ENCODE measurements at places on chromosomes 6 and 20.

GRCh38 chr20:48437146-48437545, 390.7 kb downstream of the PREX1 start:
- DNase-seq: no peak

DNA sequence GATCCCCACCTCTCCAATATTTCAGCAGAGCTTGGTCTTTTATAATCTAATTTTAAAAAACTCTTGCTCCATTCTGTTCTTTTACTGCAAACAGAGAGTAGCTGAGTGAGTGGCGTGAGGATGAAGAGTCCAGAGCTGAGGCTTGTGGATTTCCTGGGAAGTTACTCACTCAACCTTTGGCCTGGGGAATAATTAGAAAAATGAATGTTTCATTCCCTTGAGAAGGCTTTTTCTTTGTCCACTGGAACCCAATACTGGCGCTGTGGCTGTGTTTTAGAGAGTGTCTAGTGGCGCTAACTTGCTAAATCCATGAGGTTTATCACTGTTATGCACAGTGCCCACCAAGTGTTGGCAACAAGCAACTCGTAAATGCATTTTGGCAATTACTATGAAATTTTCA, 251.5 kb downstream of the HIVEP2 start:
- no peak for DNase-seq

GRCh38 chr6:34390531-34391472, 1.7 kb downstream of the NUDT3 start:
- DNase-seq: no peak

DNA sequence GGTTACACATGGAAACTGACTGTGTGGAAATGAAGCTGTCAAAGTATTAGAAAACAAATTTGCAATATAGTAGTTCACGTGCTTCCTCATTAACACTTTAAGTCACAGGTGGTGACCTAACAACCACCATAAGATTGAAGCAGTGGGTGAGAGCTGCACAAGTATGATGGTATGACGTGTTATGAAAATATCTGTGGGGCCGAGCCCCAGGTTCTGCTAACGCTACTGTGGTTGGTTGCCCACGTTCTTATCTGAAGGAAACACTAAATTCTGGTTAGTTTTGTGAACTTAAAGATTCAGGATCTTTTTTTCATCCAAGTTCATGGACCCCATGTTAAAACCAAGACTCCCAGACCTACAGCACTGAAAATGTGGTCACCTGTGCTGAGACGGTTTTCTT, 243.0 kb upstream of the RIN2 start:
- DNase-seq: no peak

DNA sequence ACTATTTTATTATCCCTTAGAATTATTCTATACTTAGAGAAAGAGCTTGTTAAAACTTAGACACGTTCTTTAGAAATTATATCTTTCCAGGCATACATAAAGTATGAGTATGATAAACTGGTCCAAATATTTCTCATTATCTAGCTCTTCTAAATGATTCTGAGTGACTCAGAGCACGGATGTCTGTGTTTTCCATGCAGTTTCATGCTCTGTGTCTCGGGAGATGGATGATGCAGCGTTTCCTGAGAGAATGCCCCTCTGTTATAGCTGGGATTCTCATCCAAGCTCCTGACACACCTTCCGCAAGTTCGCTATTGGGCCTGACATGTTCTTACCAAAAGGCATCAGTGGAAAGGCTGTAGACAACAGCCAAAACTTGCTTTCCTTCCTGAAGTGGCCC, 19.3 kb downstream of the SIRT5 start:
- no peak for DNase-seq

DNA sequence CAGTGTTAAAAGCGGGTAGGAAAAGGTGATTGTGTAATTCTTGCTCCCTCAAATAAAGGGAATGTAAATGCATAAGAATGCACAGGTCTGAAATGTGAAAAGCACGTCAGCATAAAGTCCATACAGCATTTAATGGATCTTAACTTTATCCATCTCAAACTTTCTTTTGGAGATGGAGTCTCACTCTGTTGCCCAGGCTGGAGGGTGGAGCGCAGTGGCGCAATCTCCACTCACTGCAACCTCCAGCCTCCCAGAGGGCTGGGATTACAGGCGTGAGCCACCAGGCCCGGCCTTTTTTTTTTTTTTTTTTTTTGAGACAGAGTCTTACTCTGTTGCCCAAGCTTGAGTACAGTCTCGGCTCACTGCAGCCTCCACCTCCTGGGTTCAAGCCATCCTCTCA, 33.4 kb downstream of the RNASET2 start:
- no peak for DNase-seq

DNA sequence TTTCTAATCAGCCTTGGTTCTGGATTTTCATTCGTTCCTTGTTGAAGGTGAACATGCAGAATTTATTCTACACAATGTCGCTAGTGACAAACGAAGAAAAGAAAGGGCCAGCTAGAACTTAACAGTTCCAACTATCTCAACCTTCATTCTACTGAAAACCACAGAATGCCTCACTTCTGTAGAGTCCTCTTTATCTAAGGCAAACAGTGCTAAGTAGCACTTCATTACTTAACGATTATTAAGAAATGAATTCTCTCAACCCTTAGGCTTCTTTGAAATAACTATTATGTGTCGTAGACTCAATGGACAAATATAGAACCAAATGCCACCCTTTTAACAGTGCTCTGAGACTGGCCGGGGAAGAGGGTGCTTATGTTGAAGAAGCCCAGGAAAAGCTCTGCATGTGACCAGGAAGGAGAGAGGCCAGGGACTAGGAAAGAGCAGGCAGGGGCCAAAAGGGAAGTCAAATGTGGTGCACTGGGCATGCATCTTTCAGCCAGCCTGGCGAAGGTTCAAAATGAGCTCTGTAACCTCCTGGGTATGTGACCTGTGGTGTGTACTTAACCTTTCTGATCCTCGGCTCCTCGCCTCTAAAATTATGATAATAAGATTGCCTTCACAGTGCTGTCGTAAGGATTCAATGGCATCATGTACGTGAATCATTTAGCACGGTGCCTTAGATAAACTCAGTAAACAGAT, 55.4 kb upstream of the BMP2 start:
- no peak for DNase-seq

- DNase-seq: no peak
These were observed 29.9 kb upstream of the SLC23A2 start for GRCh38 chr20:5031206-5031557.

GRCh38 chr20:21340991-21341697, 38.0 kb downstream of the XRN2 start:
- DNase-seq: no peak

DNA sequence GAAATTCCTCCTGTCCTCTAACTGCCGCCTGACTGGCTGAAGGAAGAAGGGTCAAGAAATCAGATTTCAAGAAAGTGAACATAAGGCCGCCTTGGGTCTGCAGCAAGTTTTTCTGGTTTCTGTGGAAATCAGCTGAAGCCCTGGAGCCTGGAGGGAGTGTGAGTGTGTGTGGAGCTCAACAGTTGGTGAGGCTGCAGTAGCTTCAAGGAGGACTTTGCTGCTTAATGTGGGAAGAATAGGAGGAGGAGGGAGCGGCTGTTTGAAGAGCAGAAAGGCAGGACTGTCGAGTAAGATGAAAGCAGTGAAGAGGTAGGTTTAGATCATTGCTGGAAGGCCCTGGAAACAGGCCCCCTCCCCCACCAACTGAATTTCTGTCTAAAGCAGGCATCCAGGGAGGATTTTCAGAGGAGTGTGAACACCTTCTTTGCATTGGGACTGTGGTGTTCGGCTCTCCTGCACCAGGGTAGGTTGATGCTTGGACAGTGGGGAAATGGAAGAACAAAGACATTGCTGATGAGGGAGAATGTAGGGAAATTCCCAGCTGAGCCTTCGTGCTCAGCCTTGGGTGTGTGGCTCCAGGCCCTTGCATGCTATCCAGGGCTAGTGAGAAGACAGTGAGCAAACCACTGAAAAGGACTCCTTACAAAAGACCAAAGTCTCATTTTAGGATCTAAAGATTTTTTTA, 79.5 kb upstream of the VSTM2L start:
- DNase-seq: no peak

Data from germinal center (tissue), 1 donor.